ENCODE measurements at places on chromosomes 7 and 10.

- no peak overlapping the region for H3K27ac ChIP-seq
- DNase-seq, result no peak
- H3K4me3 ChIP-seq, result no peak overlapping the region
Observed at GRCh38 chr7:12102126-12102525, 109.0 kb upstream of the TMEM106B start.

- H3K27ac ChIP-seq, result no peak overlapping the region
- H3K4me3 ChIP-seq, result no peak overlapping the region
- H3K27me3 ChIP-seq, result peaks cover 20% of the 10 kb centered on the region
- no peaks in the 10 kb centered on the region for H3K36me3 ChIP-seq
- H3K4me1 ChIP-seq, result no peaks in the 10 kb centered on the region
- no peak for DNase-seq
Observed at GRCh38 chr7:28068811-28069216, 111.8 kb downstream of the JAZF1 start.

DNA sequence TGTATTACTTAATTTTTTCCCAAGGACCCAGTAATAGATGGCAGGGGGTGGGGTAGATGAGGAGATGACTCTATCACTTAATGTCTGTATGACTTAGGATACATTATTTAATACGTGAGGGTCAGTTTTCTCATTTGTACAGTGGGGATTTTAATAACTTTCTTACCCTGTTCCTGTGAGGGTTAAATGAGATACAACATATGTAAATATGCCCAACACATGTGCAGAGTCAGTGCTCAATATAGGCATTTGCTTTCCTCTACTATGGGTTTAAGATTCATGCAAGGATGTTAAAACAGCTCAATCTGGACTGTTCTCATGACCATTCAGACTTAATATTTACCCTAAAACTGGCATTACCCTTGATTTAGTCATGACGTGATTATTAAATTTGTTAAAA is 31.2 kb downstream of the ST7 start:
- H3K4me1 ChIP-seq, result no peaks in the 10 kb centered on the region
- no peaks in the 10 kb centered on the region for H3K27me3 ChIP-seq
- H3K27ac ChIP-seq, result no peak overlapping the region
- no peak overlapping the region for H3K4me3 ChIP-seq

GRCh38 chr10:113368666-113369364 is 184.0 kb upstream of the HABP2 start:
- no peaks in the 10 kb centered on the region for H3K36me3 ChIP-seq
- H3K27ac ChIP-seq, result no peak overlapping the region
- H3K4me3 ChIP-seq, result no peak overlapping the region
- H3K4me1 ChIP-seq, result no peaks in the 10 kb centered on the region

DNA sequence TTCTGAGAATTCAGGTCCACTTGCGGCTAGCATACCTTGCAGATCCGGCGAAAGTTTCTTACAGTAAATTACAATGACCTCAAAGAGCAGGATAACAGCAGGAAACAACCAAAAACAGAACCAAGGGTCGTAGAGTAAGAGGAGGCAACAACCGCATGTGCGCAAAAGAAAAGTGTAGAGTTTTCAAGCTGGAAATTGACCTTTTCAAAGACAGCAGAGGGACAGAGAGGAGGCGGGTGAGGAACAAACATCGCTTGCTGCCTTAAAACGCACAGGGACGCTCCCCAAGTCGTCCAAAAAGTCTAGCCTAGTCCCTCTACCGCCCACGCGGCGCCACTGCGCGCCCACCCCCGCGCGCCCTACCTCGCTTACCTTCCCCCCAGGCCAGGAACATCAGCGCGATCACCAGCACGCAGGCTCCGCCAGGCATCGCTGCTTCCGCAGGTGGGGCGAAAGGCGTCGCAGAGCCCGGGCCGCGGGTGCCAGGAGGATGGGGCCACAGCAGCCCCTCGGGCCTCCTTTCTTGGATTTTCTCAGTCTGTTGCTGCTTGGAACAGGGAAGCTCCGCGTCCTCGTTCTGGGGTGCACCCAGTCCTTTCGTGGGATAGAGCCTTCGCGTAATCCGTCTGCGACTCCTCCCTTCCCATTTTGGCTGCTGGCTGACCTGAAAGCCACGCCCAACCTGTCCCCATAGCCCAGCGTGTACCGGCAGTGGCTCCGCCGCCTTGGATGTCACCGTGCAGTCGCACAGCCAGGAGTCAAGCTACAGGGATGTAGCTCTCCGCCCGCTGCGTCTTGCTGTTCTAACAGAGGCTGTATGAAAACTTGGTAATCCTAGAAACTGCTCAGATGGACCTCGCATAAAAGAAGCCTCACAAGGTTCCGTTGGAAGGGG is at the start of gene VWDE:
Gene VWDE, minus strand, starts transcription at position 579 of the 895 bp plus-strand sequence. Its CDS starts 149 bp downstream, at position 430.
- peak; percentile 70 for DNase-seq
- peaks cover 31% of the 10 kb centered on the region for H3K27me3 ChIP-seq
- peaks cover 1% of the 10 kb centered on the region for H3K36me3 ChIP-seq
- H3K4me1 ChIP-seq, result peaks cover 21% of the 10 kb centered on the region
- H3K4me3 ChIP-seq, result peak within 1 kb of the TSS; percentile 92

DNA sequence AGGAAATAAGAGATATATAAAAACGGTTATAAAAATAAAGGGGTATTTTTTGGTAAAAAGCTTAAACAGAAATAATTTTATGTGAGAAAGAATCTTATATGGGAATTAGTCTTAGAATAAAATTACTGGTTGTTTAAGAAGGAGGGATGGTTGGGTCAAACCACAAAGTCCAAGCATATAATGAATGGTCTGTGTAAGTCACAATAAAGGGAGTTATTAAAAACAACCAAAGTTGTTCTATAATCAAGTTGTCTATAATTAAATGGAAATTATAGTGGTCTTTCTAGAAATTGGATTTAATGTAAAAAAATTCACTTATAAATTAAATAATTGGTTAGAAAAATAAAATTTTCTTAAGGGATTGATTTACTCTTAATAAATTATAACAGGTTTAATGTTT is 304.8 kb downstream of the POM121L12 start:
- no peaks in the 10 kb centered on the region for H3K36me3 ChIP-seq
- no peaks in the 10 kb centered on the region for H3K27me3 ChIP-seq
- H3K4me1 ChIP-seq, result no peaks in the 10 kb centered on the region
- DNase-seq, result no peak
- no peak overlapping the region for H3K27ac ChIP-seq
